ENCODE measurements at places on chromosomes 1 and 21. TPM values are rescaled to one million over a fixed set of nuclear protein-coding genes. Genes with fewer than 3 reads are reported as not detected.

GRCh38 chr1:201905234-201905890 lies 16.7 kb downstream of the SHISA4 start:
- no peak for DNase-seq

DNA sequence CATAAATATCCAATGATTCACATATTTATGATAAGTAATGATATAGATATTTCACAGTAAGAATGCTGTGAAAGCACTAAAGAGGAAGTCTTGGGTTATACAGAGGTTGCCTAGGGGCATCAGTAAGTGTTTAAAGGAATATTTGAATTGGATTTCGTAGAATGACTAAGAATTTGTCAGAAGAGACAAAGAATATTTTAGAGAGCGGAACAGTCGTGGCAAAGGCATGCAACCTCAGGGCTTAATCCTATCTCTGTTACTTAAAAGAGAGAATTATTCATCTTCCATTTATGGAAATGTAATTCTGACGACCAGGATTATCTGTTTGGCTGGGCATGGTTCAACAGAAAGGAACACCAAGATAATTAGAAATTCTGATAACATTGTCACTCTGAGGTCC lies 171.9 kb upstream of the NR5A2 start:
- no peak for DNase-seq

- DNase-seq: no peak
These were observed 183.5 kb downstream of the RUNX1 start for GRCh38 chr21:34865400-34866241.

Gene TAF1A
- total RNA-seq: 23.4 TPM

Gene SHE
- total RNA-seq: 17.7 TPM

DNA sequence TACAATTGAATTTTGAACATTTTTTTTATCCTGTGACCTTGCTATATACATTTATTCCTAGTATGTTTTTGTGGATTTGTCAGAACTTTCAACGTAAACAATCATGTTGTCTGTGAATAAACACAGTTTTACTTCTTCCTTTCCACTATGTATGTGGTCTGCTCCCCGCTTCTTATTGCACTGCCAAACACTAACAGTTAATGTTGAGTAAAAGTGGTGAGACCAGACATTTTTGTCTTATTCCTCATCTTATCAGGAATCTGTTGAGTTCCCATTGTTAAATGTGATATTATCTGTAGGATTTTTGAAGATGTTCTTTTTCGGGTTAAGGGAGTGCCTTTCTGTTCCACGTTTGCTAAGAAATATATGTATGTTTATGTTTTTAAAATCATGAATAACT lies 45.9 kb downstream of the CAMSAP2 start:
- no peak for DNase-seq

Gene SELP
- total RNA-seq: 13.1 TPM

Gene HS2ST1
- 36.9 TPM for total RNA-seq

DNA sequence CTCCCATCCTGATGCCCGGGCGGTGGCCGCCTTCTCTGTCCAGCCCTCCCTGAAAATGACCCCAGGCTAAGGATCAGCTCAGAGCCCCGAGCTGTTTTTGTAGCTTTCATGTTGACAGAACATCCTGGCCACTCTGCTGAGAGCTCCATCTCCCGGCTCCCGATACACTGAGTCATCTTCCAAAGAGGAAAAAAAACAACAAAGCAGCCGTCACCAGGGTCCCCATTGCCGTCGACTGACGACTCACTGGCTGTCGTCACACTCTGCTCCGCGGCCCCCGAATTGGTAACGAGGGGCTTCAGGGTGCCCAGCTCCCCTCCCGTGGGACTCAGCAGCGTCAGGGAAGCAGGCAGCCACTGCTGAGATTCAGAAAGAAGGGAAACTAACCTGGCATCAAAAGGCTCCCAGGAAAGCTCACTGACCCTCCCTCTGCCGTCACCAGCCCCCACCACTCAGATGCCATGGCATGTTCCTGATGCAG lies 67.2 kb downstream of the CD46 start:
- DNase-seq: no peak

Gene BMP8B
- 1.6 TPM for total RNA-seq

DNA sequence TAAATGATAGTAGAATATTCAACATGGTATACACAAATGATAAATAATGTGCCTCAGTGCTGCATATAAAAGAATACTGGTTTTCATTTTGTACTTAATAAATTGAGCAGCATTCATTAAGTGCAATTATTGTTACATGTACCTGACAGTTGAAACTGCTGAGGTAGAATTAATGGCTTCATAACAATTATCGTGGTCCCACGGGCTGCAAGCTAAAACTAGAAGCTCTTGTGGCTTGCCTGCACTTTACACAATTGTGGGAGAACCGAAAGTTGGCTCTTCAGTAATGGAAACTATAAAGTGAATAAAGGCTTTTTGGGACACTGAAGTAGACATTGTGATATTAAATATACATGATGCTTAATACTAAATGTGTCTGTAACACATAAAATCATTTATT lies 23.2 kb downstream of the INSL5 start:
- no peak for DNase-seq

GRCh38 chr1:81600878-81601622 lies 199.7 kb upstream of the ADGRL2 start:
- no peak for DNase-seq
